ENCODE measurements at places on chromosomes 6 and 20.

- DNase-seq, result peak; percentile 69
Observed at GRCh38 chr6:10429638-10430427, 15.0 kb upstream of the TFAP2A start.

- no peak for DNase-seq
Observed at GRCh38 chr6:25028328-25028727, 92.6 kb upstream of the RIPOR2 start.

GRCh38 chr20:40582531-40582930, 106.5 kb downstream of the MAFB start:
- DNase-seq, result no peak

GRCh38 chr6:19035461-19036195, 648.5 kb downstream of the RNF144B start:
- no peak for DNase-seq

- DNase-seq, result no peak
Observed at GRCh38 chr6:90758741-90759140, 171.9 kb upstream of the MAP3K7 start.

DNA sequence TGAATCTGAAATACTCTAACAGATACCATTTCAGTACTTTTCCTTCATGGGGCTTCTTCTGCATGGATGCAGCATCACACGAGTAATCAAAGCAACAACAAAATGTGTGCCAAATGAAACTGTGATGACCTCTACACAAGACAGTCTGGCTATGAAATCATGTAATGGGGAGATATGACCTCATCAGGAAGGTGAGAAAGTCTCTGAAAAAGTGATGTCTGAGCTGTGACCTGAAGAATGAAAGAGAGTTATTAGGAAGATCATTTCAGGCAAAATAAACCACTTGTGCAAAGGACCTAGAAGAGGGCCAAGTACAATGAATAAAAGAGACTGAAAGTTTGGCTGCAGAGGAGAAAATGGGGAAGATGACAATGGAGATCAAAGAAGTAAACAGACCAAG, 182.8 kb downstream of the PTPRK start:
- DNase-seq, result no peak

- no peak for DNase-seq
Observed at GRCh38 chr6:10585209-10585845, 64.2 kb downstream of the GCNT2 start.

GRCh38 chr6:21454262-21454661, 139.3 kb upstream of the SOX4 start:
- DNase-seq, result no peak

- DNase-seq, result no peak
Observed at GRCh38 chr20:47559141-47559540, 57.5 kb downstream of the NCOA3 start.

- no peak for DNase-seq
Observed at GRCh38 chr6:157848693-157849092, 25.6 kb downstream of the SNX9 start.

- DNase-seq, result no peak
Observed at GRCh38 chr6:111842891-111843290, 30.4 kb downstream of the FYN start.

DNA sequence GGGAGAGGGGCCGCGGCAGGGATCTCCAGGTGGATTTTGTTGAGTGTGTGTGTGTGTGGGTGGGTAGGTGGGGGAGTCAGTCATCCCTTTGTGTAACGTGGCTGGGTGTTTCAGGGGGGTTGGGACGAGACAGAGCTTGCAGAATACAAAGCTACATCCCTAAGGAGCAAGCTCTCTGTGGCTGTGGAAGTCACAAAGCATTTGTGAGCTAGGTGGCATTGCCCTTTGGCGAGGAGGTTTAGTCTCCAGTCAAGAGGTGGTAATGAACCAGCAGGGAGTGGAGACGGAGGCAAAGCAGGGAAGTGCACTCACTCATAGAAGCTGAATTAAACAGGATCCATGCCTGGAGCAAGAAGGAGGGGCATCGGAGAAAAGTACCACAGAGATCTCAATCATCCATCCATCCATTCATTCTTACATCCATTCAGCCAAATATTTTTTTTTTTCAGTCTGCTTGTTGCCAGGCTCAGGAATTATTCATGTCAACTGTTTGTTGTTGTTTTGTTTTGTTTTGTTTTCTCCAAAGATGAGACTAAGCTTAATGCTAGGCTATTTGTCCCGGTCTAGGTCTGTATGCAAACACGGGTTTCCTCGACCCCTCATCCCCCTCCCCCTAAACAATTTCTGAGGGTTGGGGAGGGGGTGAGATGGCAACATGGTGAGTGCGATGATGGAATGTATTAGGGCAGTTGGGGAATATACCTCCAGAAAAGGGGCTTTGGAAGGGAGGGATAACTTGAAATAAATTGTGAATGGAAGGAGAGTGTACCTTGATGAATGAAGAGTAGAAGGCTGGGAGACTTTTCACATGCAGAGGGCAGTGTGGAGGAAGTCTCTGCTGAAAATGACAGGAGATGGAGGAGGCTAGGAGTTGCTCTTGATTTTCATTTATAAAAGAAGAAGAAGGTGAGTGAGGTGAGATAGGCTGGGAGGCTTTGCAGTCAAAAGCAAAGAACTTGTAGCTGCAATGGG, 1.0 kb downstream of the HCRTR2 start:
- no peak for DNase-seq

- no peak for DNase-seq
Observed at GRCh38 chr20:33257237-33257636, 21.4 kb downstream of the BPIFA1 start.

DNA sequence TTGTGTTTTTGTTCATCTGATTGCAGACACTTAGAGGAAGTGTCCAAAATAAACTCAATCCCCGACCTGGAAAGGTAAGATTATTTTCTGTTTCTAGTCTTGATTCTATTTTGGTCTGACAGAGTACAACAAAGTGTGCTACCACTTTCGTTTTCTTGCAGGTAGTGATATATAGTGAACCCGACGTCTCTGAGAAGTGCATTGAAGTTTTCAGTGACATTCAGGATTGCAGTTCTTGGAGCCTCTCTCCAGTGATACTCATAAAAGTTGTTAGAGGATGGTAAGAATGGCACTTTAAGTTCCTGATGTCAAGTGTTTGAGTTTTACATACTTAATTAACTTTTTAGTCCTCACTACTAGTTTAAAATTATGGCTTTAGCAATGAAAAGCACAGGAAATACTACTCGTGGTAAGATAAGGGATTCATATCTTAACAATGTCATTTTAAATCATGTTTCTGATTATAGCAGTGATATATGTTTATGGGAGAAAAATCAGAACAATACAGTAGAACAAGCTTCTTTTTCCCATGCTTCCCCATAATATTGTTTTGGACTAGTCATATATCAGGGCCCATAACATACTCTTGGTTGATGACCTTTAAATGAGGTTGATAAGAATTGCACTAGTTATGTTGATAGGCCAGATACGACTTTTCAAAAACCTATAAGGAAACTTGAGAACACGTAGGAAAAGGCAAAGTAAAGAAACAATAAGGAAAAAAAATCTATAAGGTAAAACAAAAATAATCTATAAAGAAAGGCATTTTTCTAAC, 104.0 kb downstream of the RTN4IP1 start:
- no peak for DNase-seq

DNA sequence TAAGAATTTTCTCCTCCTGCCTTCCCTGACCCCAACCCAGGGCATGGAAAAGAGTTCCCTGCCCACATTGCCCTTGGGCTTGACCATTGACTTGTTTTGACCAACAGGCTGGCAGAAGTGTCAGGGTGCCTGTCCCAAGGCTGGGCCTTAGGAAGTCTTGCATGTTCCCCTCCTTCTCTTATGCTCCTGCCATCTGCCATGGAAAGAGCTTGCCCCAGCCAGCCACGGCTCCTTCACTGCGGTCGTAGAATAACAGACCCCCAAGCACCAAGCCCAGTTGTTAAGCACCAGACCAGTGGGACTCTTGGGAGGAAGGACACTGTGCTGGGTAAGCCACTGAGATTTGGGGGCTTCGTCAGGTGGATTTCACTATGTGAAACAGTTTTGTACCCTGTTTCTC, 53.6 kb downstream of the SNX5 start:
- DNase-seq, result no peak
